GDM1 (cell line): ENCODE measurements at places on chromosomes 12 and 14.
A peak's percentile ranks its signal among the peaks of the same experiment; 100 is the strongest.

DNA sequence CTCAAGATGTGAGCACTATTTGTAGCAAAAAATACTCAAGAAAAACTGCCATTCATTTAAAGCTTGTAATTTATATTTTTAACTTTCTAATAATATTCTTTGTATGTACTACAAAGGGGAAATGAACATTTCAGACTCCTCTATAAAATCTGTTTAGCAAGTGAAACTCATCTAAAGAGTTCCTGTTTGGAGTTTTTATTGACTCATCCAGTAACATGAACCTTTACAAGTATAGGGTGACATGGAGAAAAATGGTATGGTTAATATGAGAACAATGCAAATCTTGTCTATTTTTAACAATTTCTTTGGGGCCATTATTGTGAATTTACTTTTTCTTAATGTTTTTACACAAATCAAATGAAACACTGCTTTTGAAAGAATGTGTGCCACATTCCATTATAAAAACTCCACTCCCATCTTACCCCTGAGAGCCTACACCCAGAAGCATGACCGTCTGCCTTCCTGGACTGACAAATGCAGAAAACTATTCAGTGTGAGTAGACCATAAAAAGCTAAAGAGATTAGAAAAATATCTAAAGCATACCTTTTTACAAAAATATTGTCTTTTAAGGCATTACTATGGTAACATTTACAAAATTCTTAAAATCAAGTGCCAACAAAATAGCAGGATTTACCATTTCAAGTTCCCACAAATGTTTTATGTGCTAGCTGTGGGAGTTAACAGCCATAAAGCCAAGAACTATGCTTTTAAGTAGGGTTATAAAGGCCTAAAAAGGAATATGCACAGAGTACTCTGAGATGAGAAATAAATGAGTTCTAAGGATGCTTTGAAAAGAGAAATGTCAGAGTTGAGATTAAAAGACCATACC, 144.0 kb downstream of the ADAMTS20 start:
- DNase-seq = no peak

- no peak for DNase-seq
Measured at GRCh38 chr14:64696355-64696857, 7.8 kb upstream of the PLEKHG3 start.

DNA sequence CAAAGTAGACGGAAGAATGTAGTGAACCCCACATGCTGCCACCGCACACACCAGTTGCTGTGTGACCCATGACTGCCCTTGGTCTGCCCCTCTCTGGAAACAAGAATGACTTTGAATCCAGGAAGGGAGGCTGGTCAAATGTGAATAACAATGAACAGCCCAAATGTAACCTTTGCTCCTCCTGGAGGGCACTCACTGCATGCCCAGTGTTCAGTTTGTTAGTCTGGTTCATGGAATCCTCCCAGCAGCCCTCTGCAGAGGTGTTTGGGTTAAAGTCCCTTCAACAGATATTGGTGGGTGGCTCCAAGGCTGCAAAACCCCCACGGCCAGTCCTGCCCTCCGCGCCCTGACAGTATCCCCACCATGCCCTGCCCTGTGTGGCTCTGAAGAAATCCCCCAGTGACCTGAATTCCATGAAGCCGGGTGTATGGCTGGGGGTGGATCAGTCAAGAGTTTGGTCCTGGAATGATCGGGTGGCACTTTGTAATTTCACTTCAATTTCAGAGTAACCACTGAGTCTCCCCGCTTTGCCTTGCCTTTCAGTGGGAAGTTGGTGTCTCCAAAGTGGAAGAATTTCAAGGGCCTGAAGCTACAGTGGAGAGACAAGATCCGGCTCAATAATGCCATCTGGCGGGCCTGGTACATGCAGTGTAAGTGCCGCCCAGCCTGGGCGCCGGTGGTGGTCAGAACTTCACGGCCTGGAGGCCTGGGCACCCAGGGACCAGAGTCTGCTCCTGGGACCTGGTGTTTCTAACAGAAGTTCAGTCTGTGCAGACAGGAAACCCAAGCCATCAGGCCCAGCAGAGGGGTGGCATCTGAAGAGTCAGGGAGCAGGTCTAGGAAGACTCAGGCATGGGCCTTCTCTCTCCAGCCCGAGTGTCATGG, 47.1 kb downstream of the IL31 start:
- DNase-seq = no peak

- DNase-seq = no peak
Measured at GRCh38 chr14:55571125-55571889, 8.7 kb upstream of the KTN1 start.

DNA sequence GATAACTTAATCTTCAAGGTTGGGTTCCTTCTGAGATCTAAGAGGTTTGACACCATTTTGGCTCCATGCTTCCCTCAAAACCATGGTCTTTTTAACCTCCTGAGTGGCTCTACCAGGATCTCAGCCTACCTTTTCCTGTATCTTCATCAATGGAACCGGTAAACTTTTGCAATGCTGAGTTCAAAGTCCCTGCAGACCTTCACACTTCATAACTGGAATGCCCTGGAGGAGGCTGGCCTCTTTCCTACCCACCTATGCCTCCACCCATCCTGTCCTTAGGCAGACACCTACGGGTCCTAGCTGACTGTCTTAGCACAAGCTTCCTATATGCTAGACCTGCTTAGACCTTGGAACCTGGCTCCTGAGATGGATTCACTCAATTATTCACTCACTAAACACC, 89.5 kb upstream of the EEA1 start:
- no peak for DNase-seq

GRCh38 chr14:104518659-104519350, 60.8 kb upstream of the C14orf180 start:
- no peak for DNase-seq

DNA sequence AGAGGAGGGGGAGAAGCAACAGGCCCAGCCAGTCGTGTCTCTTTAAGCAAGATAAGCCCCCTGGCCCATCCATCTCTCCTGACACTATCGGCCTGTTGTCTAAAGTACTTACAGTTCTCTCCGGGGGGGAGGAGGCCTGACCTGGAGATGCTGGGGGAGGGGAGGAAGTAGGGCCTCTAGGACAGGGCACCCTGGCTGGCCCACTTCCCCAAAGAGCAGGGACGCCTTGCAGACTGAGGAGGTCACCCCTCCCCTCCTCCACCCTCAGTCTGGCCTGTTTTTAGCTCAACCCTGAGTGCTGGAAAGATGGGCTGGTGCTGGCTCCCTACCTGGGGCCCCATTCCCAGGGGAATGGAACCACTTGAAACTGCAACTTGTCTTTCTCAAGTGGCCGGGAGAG, 70.3 kb downstream of the TBX5 start:
- DNase-seq = no peak

- DNase-seq = peak; percentile 73
Measured at GRCh38 chr14:92585981-92586937, 72.7 kb downstream of the RIN3 start.

DNA sequence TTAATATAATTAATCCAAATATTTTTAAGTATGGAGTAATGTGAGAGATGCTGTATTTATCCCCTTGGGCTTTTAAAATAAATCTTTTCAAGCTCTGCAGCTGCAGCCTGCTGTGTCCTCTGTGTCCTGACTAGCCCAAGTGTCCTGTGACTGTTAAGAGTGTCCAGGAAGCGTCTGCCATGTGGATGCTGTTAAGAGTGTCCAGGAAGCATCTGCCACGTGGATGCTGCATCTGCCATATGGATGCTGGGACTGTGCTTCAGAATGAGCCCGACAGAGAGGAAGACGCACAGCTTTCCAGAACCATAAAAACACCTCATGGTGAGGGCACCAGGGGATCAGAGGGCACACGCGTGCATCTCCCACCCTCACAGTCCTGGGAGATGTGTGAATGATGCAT, 307.2 kb downstream of the ADGRD1 start:
- no peak for DNase-seq

GRCh38 chr12:104180374-104180773, 35.2 kb upstream of the TXNRD1 start:
- DNase-seq = no peak

- no peak for DNase-seq
Measured at GRCh38 chr12:74119811-74120362, 417.7 kb upstream of the ATXN7L3B start.

- DNase-seq = no peak
Measured at GRCh38 chr12:66156654-66157053, 13.1 kb downstream of the TMBIM4 start.

DNA sequence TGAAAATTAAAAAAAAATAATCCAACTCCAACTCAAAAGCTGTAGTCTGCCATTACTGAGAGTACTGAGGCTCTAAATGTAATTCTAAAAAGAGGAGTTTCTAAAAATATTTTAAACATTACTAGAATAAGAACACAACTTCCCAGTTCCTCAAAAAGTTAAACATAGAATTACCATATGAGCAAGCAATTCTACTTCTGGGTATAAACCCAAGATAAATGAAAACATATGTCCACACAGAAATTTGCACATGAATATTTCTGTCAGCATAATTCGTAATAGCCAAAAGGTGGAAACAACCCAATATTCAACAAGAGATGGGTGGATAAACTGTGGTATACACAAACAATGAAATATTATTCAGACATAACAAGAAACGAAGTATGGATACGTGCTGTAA, 15.0 kb upstream of the NR2C1 start:
- DNase-seq = no peak

DNA sequence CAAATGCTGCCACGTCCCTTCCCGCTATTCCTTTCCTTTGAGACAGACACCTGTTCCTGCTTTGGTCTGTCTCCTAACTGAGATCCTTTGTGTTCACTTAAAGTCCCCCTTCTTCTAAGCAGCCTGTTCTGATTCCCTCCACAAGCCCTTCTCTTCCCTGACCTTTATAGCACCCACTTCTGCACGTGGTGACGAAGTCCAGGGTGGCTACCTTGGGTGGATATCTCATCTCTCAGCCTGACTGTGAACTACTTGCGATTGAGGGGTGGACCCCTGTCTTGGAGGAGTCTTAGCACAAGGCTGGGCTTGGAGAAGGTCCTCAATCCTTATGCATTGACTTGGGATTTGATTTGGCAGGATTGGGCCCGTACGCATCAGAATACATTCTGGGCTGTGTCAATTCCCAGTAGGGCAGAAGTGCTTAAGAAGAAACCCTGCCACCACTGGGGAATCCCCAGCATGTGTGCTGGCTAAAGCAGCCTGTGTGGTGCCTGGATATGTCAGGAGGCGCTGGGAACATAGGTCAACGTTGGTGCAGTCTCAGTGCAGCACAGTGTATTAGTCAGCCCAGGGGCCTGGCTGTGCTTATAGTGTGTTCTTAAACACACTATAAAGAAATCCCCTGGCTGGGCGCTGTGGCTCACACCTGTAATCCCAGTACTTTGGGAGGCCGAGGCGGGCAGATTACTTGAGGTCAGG, 23.6 kb downstream of the KRT80 start:
- DNase-seq = no peak

DNA sequence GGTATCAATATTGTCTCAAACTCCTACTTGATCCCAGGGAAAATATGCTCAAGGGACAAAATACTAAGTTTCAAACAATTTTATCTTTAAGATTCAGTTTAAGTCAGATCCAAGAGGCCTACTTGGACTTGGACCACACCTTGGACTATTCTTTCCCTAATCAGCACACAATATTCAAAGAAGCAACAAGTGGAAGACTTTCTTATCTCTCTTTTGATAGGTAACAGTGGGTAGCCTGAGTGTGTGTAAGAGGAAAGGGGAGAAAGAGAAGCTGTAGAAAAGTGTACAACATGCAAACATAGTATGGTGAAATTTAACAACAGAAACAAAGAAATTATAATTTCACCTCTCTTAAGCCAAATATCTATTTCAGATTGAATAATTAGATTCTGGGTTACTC, 6.5 kb downstream of the CERS5 start:
- no peak for DNase-seq

DNA sequence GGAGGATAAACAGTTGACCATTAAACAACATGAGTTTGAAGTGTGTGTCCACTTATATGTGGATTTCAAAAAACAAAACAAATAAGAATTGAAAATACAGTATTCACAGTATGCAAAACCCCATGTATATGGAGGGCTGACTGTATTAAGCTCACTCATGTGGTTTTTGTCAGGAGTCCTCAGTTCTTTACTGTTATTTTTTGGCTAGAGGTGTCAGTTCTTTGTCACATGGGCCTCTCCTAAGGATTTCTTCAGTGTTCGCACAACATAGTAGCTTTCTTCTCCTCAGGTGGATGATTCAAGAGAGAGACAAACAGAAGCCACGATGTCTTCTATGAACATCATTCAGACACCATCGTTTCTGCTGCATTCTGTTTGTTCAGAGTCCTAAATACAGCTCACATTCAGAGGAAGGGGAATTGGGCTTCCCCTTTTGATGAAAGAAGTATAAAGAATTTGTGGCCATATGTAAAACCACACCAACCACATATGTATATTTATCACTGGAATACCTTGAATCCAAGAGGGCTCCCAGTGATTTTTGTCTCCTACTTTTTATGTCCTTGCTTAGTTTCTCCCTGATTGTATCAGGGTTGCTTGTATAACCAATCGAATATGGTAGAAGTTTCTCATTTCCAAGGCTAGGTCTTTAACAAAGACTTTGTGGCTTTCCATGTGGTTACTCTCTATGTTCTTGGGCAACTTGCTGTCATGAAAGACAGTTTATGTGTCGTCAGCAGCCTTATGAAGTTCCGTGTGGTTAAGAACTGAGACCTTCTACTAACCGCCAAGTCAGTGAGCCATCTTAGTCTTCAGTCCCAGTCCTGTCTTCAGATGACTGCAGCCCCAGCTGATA, 18.9 kb downstream of the MNAT1 start:
- peak; percentile 70 for DNase-seq

DNA sequence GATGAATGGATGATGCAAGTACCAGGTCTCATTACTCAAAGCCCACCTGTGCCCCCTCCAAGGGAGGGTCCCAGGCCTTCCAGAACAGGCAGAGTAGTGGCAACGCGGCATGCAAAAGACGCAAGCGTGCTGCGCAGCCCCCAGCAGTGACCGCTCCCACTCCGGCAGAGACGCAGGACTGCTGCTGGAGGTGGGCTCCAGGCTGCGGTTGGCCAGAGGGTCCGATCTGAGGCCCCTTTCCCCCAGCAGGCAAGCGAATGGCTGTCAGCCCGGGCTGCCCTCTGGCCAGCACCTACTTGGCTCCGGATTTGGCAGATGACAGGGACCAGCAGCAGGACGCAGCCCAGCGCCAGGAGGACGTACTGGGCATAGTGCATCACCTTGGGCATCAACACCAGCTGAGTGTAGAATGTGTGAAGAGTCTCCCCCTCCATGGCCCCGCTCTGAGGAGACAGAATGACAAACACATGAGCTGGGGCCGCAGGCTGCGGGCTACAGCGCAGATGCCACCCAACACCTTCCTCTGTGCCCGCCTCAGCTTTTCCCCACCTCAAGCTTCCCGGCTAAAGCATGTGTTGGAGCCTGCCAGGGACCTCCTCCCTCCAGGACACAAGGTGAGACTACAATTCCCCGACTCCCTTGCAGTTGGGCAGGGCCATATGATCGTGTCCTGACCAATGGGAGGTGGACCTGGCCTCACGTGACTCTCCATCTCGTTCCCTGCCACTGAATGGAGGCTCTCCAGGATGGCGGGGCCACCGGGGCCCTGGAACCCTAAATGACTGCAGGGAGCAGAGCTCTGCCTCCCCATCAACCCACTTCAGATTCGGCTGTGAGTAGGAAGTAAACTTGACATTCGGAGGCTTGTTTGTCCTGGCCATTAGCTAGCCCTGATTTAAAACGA, 77.4 kb downstream of the SCARB1 start:
- DNase-seq = no peak

GRCh38 chr12:50932787-50933280, 19.5 kb upstream of the HIGD1C start:
- DNase-seq = no peak
